ENCODE measurements at places on chromosomes 4 and X.

DNA sequence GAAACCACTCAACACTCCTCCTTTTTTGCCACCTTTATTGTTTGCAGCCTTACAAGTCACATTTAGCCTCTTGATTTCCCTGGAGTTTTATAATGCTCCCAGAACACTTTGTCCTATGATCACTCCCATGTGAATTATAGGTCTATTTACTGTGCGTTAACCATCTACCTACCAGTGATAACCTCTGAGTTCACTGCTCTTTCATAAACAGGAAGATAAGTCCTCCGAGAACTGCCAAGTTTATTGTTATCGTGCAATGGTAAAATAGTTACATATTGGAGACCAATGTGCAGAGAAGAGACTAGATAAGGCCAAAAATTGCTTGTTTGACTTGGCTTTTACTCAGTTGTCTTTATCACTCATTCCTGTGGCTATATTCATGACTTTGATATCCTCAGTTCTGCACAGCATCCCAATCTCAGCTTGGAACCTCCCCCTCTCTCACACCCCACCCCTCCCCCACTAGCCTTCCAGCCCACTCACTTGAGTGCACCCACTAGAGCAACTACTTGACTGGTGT lies 12.9 kb upstream of the NUDT9 start:
- no peak for DNase-seq

DNA sequence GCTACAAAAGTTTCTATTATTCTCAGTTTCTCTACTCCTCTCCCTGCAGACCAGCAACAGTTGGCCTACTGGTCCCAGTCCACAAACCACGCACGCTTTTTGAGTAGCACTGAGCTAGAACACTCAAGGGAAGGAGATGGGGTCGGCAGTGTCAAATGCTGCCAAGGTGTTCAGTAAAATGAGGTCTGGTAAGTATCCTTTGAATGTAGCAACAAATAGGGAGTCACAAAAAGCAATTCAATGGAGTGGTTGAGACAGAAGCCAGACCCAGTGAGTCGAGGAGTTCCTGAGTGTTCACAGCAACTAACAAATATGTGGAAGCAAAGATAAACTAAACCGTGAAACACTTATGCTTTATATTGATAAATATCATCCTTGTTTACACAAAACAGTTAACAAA lies 355.7 kb downstream of the MID1IP1 start:
- DNase-seq, result no peak

- peak; percentile 73 for DNase-seq
These were observed 47.3 kb upstream of the TLR3 start for GRCh38 chr4:186021461-186022167.

- DNase-seq, result no peak
These were observed 348.6 kb downstream of the BCOR start for GRCh38 chrX:39749135-39749534.

GRCh38 chrX:152177497-152178269 lies 39.3 kb upstream of the MAGEA10 start:
- no peak for DNase-seq

- DNase-seq, result no peak
These were observed 15.3 kb downstream of the ATP1B4 start for GRCh38 chrX:120377179-120377578.

- DNase-seq, result no peak
These were observed 69.0 kb upstream of the IL15 start for GRCh38 chr4:141567326-141567915.

DNA sequence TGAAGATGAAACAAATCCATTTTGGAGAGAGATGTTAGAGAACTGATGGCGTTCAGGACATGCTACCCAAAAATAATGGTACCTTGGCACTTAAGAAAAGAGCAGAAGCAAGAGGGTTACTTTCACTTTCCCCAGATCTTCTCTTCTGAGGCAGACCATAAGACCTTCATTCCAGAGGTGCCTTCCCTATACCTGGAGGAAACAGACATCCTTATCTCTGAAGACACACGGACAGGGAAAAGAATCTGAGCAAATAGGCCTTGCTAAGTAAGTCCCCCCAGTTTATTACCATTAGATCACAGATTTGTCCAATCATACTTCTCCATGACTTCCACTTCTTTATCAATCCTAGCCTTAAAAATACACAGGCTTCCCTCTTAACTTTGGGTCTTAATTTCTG lies 2.0 kb upstream of the FGF2 start:
- no peak for DNase-seq

DNA sequence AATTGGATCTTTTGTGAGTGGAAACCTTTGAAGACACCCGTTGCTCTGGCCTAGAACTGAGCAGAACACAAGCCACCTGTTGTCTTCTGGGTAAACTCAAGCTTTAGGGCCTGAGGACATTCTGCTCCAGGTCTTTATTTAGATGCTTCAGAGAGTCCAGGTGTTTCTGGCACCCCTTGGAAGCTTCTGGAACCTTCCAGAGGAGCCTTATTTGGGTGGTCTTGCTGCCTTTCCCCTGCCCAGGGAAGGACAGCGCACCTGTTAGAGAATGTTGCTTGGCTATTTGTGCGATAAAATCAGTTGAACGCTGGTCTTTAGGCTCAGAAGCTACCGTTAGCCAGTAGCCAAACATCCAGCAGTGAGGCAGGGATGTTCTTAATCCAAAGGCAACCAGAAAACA lies 3.0 kb downstream of the ZNF275 start:
- DNase-seq, result no peak

DNA sequence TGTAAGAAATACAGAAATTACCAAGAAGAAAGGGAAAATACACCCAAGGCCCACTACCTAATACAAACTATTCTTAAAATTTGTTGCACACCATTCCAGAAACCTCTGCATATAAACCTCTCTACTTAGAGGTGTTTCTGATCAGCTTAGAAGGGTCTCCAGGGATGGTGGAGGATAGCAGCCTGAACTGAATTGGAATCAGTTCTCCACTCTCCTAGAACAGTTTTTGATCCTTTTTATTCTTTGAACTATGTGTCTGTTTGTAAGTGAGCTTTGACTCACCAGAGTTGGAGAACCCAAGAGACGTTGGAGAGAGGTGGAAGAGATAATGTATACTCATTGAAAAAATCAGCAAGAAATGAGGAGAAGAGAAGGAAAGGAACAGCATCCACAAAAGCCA lies 96.6 kb upstream of the OTUD4 start:
- DNase-seq, result no peak

- no peak for DNase-seq
These were observed 83.1 kb downstream of the FAM53A start for GRCh38 chr4:1600811-1601532.

GRCh38 chrX:120514236-120514635 lies 45.1 kb upstream of the LAMP2 start:
- DNase-seq, result no peak

GRCh38 chrX:131063613-131064012 lies 5.5 kb downstream of the ARHGAP36 start:
- DNase-seq, result no peak

- DNase-seq, result peak; percentile 74
These were observed 40.4 kb downstream of the GAK start for GRCh38 chr4:891747-892146.

DNA sequence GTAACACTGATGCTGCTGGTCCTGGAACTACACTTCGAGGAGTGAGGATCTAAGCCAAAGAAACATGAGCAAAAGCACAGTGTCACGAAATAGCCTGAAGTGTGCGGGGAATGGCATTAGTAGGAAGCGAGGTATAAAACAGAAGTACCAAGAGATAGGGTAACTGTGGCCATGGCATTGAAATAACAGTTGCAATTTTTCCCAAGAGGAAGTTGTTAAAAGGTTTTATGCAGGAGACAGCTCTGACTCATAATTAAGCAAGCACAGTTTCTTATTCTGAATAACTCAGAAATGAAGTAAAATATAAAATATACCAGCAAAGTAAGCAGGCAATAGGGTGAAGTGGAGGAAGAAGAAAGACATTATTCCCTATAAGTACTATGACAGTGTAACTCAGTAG lies 90.3 kb upstream of the TMEM150C start:
- DNase-seq, result no peak

DNA sequence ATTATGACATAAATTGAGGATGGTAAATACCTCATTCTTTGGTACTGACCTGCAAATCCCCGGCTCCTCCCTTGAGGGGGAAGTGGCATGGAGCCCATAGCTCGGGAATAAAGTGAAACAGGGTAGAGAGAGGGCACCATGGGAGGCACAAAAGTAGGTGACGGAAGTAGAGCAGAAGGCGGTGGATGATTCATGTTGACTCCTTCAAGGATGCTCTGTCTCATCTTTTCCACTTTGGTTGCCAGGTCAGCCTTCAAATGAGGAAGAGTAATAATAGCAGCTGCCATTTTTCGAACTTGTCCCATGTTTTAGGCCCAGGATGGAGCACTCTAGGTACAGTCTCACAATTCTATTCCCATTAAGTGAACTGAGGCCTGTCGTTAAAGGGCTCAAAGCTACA lies 41.4 kb upstream of the PHF8 start:
- no peak for DNase-seq

- peak; percentile 29 for DNase-seq
These were observed 520.5 kb downstream of the PPARGC1A start for GRCh38 chr4:23369331-23369730.

GRCh38 chrX:44055638-44056037 lies 82.4 kb upstream of the NDP start:
- DNase-seq, result no peak

GRCh38 chr4:32986236-32986635 lies 2266.1 kb downstream of the PCDH7 start:
- DNase-seq, result no peak

GRCh38 chr4:168831919-168832762 lies 177.9 kb downstream of the CBR4 start:
- peak; percentile 85 for DNase-seq

DNA sequence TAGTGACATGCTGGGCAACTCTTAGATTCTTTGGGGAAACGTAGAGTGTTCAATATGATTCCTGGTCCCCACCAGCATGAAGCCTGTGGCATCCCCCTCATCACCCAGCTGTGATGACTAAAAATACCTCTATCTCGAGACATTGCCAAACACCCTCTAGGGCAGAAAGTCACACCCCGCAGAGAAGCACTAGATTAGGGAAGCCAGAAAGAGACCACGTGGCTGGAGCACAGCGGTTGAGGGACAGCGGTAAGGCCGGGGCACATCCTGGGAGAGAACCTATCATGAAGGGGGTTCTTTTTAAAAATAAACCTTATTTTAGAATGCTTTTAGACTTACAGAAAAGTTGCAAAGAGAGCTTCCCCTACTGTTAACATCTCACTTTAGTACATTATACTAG lies 11.0 kb downstream of the FAT1 start:
- DNase-seq, result no peak

GRCh38 chr4:55256787-55257186 lies 89.3 kb upstream of the SRD5A3 start:
- no peak for DNase-seq

DNA sequence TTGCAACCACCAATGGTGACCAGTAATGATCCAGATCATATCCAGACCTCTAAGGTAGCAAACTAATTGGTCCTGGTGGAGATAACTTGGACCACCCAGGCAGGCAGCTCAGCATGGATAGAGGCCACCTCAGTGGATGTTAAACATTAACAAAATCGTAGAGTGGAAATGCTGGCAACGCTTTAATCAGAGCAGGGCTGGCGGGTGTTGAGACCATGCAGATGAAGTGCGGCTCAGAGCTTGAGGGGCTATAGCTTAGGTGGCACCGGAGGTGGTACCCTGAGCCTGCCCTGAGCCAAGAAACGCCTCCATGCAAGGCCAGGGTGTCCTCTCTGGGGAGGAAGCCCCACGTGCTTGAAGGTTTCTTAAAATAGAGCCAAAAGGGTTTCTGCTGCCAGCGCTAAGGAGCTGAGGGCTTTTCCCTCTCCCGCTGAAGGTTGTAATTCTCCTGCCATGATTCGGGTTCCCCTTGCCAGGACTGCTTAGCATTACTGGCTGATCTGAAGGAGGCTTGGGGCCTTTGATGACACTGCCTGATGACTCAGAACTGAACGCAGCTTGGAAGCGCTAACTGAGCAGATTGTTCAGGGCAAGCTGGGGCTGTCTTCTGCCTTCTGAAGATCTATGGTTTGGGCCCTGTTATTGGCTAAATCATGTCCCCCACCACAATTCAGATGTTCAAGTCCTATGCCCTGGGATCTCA lies 177.8 kb upstream of the ATP6AP2 start:
- no peak for DNase-seq

DNA sequence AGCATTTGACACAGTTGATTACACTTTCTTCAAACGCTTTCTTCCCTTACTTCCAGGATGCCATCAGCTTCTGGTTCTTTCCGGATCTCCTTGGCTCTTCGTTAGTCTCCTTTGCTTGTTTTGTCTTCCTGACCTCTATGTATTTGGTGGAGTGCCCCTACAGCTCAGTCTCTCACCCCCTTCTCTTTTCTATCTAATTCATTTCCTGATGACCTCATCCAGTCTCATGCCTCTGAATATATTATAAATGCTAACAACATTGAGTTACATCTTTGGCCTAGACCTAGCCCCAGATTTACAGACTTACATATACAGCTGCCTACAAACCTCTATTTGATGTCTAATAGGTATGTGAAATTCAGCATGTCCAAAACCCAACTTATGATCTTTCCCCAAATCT lies 16.5 kb upstream of the LEF1 start:
- DNase-seq, result no peak

- DNase-seq, result no peak
These were observed 518.3 kb upstream of the ZFP42 start for GRCh38 chr4:187477224-187477623.

DNA sequence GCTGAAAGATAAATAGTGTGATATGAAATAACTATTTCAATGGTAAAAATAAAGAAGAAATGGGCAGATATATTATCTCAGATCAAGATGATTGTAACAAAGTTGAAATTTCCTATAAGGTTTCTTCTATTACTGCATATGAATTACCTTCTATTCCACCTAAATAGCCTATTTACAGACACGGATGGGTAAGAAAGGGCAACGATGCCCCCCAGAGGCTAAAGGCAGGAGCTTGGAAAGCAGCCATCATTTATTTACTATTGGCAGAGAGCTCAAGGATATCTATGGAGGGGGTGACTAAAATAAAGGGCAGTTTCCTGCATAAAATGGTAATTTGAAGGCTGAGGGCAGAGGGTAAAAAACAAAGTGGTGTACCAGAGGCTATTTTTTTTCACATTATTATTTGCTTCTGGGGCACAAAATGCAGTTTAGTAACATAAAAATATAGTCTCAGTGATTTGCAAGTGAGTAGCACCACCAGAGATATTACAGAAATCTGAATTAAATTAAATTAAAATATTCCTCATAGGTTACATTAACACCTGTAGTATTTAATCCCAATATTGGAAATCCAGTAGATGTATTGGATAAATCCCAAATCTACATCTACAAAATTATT lies 123.1 kb downstream of the BTC start:
- peak; percentile 69 for DNase-seq

GRCh38 chrX:56550667-56551066 lies 12.8 kb upstream of the UBQLN2 start:
- DNase-seq, result no peak

DNA sequence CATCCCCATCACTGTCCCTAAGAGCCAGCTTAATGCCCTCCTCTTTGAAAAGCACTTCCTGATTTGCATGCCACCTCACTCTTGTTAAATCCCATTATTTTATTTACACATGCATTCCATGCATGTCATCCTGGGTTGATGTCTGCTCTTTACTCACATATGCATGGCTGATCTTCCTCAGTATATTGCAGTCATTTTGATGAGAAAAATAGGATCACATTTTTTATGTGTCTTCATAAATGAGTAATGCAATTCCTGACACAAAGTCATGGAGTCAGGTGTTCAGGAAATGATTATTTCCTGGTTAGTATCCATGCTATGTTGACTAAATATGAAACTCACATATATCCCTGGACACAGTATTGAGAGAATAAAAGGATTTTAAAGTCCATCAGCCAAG lies 204.7 kb downstream of the SLIT2 start:
- no peak for DNase-seq

- no peak for DNase-seq
These were observed 4.8 kb downstream of the USP38 start for GRCh38 chr4:143189528-143189927.

- DNase-seq, result peak; percentile 34
These were observed 40.5 kb downstream of the ANXA5 start for GRCh38 chr4:121656269-121656641.

Data from WTC11 (cell line).